ENCODE measurements at places on chromosomes 12 and 14.

- DNase-seq = no peak
Observed at GRCh38 chr14:98714626-98715425, 557.2 kb downstream of the BCL11B start.

GRCh38 chr14:66038618-66039017 is 447.6 kb upstream of the CCDC196 start:
- no peak for DNase-seq

DNA sequence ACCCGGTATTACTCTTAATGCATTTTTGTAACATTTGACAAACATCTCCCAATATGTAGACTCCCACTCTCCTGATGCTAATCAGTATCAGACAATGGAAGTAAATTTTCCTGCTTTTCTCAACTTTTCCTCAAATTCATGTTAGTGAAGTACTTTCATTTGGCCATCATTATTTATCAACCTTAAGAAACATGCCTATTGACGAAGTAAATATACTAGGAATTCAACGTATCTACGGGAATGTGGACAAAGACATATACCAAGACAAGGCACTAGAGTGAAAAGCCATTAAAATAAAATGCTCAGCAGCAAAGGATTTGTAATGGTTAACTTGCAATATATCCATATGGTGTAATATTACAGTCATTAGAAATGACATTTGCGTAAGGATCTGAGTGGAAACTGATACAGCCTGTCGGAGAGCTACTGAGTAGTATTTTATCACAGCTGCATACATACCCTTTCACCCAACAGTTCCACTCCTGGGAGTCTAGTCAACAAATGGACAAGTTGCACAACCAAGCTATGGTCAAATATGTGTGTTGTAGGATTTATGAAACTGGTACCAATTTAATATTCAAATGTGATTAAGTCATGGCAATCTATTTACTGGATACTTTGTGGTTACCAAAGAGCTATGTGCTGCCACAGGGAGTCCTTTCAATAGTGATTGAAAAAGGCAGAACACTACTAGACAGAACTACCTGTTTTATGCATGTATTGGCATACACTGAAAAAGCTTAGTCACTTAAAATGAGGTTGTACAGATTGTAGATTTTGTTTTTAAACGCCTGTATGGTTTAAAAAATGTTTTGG is 26.5 kb downstream of the NUDT4 start:
- DNase-seq = no peak

GRCh38 chr12:132398386-132398991 is 69.1 kb upstream of the GALNT9 start:
- DNase-seq = no peak

DNA sequence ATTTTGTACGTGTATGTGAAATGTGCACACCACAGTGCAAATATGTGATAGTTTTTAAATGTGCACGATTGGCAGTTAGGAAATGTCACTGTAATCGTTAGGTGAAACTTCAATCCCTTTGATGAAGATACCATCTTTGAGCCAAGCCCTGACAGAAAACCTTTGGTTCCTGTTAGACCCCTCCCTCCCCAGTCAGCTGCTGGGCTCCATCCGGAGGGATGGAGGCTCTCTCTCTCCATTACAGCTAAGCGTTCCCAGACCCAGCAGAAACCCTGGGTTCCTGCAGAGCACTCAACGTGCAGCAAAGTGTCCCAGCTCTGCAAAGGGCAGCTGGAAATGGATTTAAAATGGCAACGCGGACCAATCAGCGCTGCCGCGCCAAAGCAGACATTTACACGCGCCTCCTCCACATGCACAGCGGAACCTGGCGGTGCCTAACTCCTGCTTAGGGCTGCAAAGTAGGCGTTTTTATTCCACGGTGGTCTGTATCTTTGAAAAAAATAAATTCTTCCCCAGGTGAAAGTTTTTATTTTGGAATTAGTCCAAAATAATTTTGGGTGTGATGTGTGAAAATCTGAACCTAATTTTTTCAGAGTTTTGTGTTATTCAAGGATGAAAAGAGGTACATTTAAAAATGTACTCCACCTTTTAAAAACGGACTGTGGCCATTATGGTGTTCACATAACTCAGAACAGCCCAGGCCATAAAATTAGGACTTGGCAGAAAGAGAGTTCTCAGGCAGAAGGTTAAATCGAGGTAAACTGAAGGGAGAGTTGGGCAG is 1.4 kb upstream of the HMGA2 start:
- DNase-seq = no peak

GRCh38 chr12:105928436-105928835 is 210.3 kb downstream of the NUAK1 start:
- DNase-seq = no peak

DNA sequence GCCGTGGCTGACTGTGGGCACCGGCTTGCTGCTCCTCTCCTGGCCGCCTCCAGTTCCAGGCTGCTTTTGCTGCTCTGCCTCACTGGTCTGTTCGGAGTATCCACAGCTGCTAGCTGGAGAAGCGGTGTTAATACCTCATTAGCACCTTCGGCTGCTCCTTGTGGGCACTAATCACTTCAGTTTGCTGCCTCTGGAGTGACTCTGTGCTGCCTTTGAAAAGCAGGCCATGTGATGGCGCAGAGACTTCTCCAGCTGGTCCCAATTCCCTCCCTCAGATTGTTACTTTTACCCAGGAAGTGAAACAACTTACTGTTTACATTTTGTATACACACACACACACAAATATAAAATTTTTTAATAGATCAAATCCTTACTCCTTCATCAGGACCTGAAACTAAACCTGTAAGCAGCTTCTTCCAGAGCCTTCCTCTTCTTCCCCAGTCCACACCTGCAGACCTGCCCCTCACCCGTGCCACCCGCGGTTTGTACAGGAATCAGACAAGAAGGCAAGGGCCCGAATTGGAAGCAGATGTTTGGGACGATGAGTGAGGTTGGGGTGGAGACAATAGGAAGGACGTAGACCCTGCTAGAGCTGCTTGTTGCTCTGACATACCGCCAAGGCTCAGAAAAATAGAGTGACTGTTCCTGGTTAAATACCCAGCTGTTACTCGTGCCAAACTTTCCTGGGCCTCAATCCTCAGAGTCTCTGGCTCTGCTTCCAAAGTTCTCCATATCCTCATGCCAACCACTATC is 41.5 kb upstream of the LTBP2 start:
- no peak for DNase-seq

GRCh38 chr12:85874031-85874461 is at the start of gene NTS:
Gene NTS, plus strand, starts transcription at chr12:85874295. Its CDS starts 109 bp downstream, at chr12:85874404.
- DNase-seq = no peak

GRCh38 chr14:70152704-70153103 is 36.0 kb downstream of the SLC8A3 start:
- no peak for DNase-seq

- no peak for DNase-seq
Observed at GRCh38 chr12:24600551-24600950, 348.4 kb downstream of the BCAT1 start.

DNA sequence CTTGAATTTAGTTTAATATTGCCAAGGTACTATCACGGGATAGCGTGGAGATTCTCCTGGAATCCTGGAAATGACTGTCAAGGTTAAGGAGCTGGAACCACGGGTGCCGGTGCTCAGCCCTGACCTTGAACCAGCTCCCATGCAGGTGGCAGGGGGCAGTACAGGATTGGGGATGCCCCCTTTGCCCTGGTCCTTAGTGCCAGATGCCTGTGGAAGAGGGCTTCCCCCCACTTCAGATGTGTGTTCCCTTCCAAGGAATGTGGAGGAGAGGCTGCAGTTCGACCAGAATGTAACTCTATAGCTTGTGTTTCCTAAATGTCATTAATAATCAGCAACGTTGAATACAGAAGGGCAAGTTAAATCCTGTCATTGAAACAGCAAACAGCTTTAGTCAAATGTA is 258.9 kb downstream of the VRK1 start:
- DNase-seq = no peak

DNA sequence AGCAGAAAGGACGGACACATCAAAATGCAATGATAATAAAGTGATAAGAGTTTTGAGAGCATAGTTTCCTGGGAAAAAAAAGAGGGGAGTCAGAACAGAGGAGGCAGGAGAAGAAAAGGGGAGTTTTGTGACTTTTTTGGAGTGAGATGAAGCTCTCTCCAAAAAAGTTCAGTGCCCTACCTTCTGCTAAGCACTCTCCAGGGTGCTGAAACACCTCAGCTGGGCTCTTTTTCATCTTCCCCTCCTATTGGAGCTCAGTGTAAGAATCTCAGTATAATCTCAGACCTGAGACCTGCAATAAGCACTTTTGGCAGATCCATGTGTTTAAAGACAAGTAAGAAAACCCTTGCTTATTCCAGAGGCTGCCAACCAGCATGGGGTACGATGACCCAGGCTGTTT is 58.9 kb upstream of the SRRM4 start:
- no peak for DNase-seq

- no peak for DNase-seq
Observed at GRCh38 chr12:41211448-41211847, 23.3 kb downstream of the PDZRN4 start.

DNA sequence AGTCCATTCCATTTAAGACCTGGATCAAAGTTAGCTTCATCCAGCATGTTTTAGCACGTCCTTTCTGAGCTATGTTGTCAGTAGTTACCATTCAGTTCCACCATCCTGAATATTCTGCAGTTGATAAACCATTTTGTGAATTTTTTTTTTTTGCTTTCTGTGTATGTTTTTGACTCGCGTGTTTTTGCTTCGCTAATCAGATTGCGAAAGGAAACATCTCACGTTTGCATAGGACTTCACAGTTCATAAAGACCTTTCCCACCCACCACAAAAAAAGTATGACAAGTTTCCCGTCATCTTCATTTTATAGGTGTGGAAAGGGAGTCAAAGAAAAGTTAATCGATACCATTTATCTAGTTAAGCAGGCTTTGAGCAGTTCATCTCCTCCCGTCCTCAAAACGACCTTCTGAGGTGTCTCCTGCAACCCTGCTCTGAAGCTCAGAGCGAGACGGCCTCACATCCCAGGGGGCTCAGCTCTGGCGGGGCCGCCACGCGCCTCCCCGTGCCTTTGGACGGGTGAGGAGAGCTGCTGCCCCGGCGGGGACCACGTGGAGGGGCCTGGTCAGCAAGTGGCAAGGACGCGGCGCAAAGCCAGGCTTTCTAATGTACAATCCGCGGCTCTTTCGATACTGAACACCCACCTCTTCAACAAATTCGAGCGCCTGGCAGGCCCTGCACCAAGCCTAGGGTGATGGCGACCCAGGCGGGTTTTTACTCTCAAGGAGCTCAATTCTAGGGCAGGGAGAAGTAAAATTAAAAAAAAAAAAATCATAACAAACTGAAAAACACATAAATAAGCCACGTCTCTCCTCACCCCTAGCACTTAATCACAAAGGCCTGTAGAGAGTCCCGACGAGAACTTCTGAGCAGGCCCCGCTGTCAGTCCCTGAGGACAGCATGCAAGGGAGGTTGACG is 988 bp upstream of the TMEM263 start:
- peak; percentile 24 for DNase-seq

DNA sequence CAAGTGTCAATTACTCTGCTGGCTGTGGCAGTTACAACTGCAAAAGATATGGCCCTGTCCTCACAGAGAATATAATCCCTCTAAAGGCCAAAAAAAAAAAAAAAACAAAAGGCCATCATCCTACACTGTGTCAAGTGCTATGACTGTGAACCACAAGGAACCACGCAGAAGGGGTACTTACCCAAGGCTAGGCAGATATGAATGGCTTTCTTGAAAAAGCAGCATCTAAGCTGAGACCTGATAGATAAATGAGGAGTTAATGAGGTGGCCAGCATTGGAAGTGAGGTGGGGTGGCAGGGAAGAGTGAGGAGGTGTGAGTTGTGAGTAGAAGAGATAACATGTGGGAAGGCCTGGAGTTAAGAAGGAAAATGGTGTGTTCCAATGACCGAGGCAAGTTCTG is 16.4 kb upstream of the IL22 start:
- no peak for DNase-seq

GRCh38 chr12:6115389-6115788 is 9.1 kb downstream of the VWF start:
- DNase-seq = no peak

- DNase-seq = peak; percentile 18
Observed at GRCh38 chr12:27822076-27822712, 42.2 kb upstream of the MANSC4 start.
